ENCODE measurements at places on chromosomes 13 and 19.

GRCh38 chr19:50191216-50191615, 12.2 kb upstream of the MYH14 start:
- DNase-seq: no peak

DNA sequence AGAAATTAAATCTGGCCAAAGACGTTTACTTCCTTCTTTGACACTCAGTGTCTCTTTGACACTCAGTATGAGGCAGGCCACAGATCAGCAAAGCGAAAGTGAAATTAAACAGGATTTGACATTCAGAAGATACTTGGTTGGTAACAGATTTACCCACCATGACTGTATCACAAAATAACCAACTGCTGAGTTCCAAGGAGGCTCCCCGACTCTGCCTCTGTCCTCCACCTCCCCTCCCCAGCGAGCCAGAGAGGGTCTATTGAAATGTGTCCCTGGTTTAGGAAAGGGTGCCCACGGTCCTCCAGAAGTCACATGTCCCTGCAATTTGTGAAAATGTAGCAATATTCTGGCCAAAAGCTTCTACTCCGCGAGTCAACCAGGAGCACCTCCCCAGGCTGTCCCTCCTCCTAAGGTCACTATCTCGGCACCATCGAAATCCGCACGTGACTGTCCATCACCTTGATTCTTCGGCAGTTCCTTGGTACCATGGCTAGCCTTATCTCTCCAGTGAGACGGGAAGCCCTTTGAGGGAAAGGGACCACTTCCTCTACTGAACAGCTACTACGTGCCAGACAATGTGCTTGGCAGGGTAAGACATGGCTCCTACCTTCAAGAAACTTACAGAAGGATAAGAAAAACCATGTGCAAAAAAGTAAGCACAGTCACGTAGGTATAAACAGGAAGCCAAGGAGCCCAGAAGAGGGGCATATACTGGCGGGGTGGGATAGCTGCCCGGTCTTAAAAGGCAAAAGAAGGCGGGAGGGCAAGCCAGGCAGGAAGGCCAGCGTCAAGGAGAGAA, 1.5 kb downstream of the N4BP2L1 start:
- no peak for DNase-seq

DNA sequence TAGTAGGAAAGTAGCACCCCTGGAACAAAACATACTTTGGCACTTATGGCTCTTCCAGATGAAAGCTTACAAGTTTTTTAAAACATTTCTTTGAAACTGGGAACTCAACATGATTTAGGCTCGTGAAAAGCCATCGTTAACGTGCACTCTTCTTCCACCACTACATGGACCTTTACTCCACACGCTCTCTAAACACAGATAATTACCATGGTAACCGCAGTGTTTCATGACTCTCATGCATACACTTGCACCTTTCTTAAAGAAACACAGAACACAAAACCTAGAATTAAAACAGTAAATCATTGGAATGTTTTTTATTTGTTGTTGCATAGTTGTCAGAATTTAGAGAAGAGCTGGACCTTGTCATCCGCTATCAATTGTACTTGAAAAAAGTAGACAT, 154.3 kb downstream of the FGF9 start:
- no peak for DNase-seq

DNA sequence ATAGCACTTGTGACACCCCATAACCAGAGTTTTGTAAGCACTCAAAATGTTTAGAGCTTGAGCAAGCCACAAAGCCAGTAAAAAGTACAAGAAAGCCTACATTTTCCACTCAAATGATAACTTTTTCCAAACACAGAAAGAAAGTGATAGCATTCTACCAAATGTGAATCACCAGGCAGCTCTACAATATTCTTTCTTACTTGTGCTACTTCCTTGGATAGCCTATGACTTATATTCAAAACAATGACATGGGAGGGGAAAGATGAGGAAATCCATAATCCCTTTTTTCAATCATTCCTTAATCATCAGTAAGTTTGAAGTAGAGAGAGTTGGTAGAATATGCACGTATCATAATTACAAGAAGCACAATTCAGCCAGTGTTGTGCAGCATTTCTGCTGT, 650.8 kb upstream of the PCDH9 start:
- no peak for DNase-seq

DNA sequence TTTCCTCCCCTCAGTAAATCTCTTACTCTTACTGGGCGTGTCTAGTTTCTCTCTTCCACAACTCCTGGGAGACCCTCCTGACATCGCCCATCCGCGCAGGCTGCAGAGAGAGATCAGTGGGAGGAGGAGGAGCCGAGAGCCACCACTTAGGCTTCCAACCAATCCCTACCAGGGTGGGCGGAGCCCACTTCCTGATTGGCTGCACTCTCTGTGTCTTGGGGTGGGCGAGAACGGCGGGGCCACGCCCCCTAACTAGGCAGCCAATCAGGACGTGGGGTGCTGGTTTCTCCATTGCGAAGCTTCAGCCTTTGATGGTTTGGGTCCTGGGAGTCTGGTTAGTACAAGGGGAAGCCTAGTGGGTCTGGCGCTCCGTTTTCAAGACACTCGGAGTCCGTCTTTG, at the start of gene PMIS2:
Gene PMIS2 (plus strand): TSS at position 326 of the 400 bp plus-strand sequence. CDS start 87 bp downstream, outside the sequence.
- no peak for DNase-seq

- DNase-seq: no peak
These were observed 290.1 kb downstream of the FOXO1 start for GRCh38 chr13:40376296-40376849.

- no peak for DNase-seq
These were observed 137.3 kb upstream of the ZNF507 start for GRCh38 chr19:32208060-32208459.

GRCh38 chr13:102197193-102197592, 204.7 kb downstream of the FGF14 start:
- no peak for DNase-seq

GRCh38 chr19:7912144-7912696, 2.4 kb upstream of the TGFBR3L start:
- DNase-seq: no peak

- DNase-seq: no peak
These were observed 11.4 kb downstream of the PCCA start for GRCh38 chr13:100100115-100100879.

DNA sequence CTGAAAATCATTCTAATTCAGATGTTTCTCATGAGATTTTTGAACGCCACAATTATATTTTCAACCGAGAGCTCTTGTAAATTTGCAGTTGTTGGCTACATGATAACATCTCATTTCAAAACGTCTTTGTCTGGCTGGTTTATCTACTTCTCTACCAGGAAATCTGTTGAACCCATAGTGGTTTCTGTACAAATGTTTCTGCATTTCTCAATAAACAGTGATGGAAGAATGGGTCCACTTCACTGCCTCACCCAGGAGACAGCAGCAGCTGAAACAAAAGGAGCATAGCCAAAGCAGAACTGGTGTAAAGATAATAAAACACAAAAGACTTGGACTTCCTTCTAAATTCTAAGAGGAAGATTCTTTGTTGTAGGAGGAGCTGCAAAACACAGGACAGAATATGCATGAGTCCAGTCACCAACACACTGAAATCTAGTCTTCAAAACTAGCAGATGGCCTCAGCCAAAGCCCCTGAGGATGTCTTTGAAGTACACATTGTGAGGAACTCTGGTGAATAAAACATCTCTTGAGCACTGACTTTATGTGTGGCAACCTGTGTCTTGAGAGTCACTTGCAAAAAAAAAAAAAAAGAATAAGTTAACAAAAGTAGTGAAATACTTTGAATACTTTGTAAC, 68.6 kb upstream of the FGF14 start:
- no peak for DNase-seq

DNA sequence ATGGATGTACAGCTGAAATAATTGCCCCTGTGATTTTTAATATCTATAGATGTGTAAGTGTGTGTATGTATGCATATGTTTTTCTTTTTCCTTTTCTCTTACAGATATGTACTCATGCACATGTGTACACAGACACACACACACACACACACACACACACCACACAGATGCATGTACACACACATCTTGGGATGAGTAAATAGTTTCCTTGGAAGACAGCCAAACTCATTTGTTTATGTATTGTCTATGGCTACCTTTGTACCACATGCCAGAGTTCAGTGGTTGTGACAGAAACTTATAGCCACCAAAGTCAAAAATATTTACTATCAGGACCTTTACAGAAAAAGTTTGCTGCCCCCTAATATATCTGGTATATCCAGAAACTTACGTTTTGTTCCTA, 192.6 kb downstream of the MAB21L1 start:
- no peak for DNase-seq

DNA sequence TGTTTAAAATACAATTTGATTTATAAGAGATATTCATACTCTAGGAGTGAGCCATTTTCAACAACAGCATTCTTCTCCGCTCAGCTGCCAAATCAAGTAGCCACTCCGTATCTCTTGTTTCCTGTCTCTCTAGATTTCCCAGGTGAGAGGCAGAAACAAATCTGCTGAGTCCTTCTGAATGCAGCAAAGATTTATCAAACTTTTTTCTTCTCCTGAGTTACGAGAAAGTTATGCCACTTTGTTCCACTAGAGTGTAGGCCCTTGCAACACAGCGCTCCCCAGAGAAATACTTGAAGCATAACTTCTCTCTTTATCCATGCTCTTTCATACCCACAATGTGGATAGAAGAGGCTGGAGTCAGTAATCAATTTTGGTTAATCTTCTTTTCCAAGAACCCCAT, 1960.8 kb downstream of the OLFM4 start:
- DNase-seq: no peak

DNA sequence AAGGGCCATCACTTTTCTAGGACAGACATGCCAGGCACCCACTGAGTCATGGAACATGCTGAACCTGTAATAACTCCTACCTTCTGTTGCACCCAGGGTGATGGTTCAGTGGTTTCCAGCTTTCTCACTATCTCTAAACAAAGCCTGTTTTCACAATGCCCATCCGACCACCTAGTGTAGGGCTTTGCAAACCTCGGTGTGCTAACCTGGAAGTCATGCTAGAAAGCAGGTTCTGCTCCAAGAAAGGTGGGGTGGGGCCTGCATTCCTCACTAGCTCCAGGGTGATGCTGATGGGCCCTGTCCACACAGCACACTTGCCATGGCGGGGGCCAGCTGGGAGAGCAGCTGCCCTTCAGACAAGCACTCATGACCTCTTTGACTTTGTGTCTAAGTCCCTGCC, 43.4 kb downstream of the COL4A2 start:
- DNase-seq: peak; percentile 58

- peak; percentile 20 for DNase-seq
These were observed 647.1 kb upstream of the SLITRK6 start for GRCh38 chr13:86446311-86446710.

GRCh38 chr19:40464059-40465024, 1.2 kb downstream of the BLVRB start:
- DNase-seq: peak; percentile 89

- DNase-seq: no peak
These were observed 3.6 kb downstream of the PSMC4 start for GRCh38 chr19:39974377-39975155.

Data from Right ventricle myocardium superior (tissue), 1 donor.